ENCODE measurements at places on chromosomes 7 and 10.
A peak's percentile ranks its signal among the peaks of the same experiment; 100 is the strongest.

- DNase-seq, result no peak
These were observed 6.0 kb upstream of the NPVF start for GRCh38 chr7:25234336-25234735.

DNA sequence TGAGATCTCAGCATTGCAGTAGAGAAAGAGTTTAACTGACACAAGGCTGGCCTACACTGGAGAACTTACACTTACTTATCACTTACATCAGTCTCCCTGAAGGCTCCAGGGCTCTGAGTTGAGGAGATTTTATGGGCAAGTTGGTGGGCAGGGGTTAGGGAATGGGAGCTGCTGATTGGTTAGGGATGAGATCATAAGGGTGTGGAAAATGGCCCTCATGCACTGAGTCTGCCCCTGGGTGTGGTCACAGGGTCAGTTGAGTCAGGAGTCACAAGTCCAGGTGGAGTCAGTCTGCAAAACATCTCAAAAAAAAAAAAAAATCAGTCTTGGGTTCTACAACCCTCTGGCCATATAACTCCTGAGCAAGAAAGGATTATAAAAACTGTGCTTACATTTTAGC, 60.5 kb downstream of the PPP1R17 start:
- no peak for DNase-seq

- no peak for DNase-seq
These were observed 23.8 kb upstream of the PLAC9 start for GRCh38 chr10:80108576-80109239.

DNA sequence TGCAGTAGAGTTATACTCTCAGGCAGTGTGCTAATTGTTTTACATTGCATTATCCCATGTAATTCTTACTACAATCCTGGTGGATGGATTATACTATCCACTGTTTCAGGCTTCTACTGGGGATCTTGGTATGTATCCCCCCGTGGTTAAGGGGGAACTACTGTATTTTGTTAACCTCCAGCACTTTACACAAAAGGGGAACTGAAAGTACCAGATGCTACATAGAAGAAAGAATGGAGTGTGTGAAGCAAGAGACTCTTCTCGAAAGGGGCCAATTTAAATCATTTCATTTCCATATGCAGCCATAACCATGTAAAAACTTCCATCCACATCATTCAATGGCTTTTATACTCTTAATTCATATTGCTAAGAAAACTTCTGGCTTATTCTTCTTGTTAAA, 69.4 kb downstream of the C1GALT1 start:
- no peak for DNase-seq

DNA sequence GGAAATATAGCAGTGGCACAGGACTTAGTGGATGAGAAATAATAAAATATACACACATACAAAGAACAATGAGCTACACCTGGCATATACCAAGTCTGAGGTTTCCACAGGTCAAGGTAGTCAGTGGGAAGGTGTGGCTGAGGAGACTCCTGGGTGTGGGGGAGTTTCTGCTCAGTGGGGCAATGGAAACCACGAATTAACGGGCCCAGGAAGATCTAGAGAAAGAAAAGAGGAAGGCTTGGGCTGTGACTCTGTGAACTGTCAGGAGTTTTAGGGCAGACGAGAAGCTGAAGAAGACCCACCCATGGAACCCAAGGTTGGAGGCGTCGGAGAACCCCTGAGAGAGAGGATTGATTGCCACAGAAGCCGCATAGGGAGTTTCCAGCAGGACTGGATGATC, 196.5 kb downstream of the HERPUD2 start:
- no peak for DNase-seq

- no peak for DNase-seq
These were observed 7.4 kb downstream of the IGF2BP3 start for GRCh38 chr7:23462846-23463245.

GRCh38 chr10:133028158-133028557, 59.6 kb upstream of the ADGRA1 start:
- DNase-seq, result no peak

GRCh38 chr10:111281516-111281915, 204.7 kb downstream of the ADRA2A start:
- no peak for DNase-seq

DNA sequence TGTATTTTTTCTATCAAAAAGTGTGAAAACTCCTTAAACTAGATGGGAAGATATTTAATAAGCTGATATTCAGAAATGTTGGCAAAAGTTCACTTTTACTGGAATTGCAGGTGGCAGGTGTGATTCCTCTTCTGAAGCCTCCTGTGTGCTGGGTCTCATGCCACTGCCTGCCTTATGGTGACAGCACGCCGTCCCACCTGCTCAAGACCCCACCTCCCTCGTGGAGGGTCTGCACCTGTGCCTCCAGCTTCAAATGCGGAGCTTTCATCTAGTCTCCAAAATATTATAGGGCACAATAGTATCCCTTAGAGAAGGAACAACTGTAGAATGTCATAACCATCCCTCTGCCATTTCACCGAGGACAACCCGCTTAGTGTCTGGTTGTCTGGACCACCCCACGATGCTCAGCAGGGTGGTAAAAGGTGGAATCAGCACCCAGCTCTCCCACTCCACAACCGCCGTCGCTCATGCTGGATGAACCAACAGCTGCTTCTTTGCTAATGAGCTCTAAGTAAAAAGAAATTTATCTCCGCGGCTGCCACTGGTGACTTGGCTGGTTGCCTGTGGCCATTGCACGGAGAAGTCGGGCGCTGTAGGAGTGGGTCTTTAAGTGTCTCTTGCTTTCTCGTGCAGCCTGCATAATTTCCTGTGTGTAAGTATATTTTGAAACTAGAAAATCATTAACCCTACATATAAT, 119.3 kb upstream of the TCERG1L start:
- peak; percentile 62 for DNase-seq

- no peak for DNase-seq
These were observed 41.2 kb downstream of the ITIH2 start for GRCh38 chr10:7744307-7744706.

GRCh38 chr10:117163061-117163953, 25.2 kb upstream of the VAX1 start:
- no peak for DNase-seq

GRCh38 chr10:122176232-122177213, 94.6 kb upstream of the BTBD16 start:
- DNase-seq, result no peak

- DNase-seq, result no peak
These were observed 94.9 kb downstream of the MET start for GRCh38 chr7:116766881-116767280.

GRCh38 chr7:15998617-15999016, 312.1 kb upstream of the MEOX2 start:
- no peak for DNase-seq

- DNase-seq, result no peak
These were observed 46.8 kb downstream of the KIAA1549 start for GRCh38 chr7:138934367-138934766.

DNA sequence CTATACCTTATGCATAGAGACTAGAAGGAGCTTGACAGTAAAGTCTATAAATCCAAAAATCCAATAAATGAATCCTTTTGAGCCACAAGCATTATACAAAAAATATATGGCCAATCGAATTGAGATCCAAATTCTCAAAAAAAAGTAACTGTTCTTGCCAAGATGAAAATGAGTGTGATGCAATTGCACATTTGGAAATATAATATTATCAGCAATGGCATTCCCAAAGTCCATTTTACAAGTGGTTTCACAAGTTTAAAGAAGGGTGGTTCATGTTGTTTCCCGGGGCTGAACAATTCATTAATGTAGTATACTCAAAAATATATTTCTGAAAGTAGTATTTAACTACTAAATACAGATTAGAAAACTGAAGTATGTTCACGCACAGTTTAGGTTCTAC, 7.3 kb downstream of the RP9 start:
- DNase-seq, result no peak

DNA sequence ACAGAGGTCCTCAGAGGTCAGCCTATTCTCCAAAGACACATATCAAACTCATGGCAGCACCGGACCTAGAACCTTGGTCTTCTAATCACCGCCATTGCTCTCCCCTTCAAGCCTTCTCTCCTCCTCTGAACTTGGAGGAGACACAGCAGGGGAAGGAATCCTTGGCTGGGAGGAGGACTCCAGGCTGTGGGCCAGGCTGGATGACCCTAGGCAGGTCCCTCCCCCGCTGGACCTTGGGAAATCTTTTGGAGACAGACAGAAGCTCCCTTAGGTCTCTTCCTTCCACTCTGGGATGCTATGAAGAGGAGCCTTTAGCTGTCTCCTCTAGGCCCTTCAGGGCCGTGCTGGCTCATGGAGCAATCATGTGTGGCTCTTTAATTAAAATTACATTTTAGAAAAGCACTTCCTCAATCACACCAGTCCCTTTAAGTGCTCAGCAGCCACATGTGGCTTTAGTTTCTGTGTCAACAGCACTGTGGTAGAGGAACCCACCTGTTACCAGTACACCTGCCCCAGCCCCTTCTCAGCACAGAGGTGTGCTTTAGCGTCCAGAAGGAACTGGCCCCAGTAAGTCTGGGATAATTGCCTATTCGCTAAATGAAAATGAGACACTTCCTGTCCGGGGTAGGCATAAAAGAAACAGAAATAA, 238.2 kb downstream of the CELF2 start:
- DNase-seq, result no peak

DNA sequence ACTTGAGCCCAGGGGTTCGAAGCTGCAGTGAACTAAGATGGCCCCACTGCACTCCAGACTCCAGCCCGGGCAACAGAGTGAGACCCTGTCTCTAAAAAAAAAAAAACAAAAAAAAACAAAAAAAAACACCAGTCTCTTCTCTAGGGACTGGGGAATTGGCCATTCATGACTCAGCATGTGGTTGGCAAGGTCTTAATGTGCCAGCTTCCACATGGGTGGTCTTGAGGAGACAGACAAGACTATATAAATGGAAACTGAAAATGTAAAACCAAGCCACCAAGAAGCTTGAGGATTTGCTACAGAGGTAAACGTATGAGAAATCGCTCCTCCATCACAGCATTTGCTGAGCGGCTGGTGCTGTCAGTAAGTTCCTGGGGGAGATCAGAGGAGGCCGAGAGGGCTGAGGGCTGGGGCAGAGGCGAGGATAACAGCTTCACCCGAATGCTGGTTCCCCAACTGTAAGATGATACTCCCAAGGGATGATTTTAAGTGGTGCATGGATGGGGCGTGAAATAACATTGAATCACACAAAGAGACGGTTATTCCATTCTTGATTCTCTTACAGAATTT, 128.7 kb downstream of the C10orf105 start:
- DNase-seq, result no peak

DNA sequence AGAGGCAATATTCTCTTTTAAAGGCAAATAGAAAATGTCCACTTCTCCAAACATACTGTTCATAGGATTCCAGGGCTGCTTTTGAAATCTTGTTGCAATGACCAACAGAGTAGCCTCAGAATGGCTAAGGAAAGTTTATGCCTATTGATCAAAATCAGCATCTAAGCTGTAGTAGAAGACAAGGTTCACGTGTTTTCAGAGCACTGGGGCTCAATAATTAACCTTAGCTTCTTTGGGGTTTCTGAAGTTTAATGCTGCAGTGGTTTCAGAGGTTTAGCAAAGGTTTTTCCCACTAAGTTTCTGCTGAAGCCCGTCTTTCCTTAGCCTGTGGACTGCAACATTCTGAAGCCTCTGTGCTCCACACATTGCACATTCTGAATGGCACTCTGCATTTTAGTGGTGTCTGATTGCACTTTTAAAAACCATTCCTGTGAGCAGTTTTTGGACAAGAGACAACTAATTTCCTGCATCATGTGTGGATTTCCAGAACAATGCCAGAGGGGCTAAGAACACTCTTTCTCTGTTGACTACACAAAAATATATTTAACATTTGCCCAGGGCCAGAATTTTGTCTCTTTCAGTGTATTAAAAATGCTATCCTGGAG, 342.5 kb downstream of the PTEN start:
- no peak for DNase-seq

DNA sequence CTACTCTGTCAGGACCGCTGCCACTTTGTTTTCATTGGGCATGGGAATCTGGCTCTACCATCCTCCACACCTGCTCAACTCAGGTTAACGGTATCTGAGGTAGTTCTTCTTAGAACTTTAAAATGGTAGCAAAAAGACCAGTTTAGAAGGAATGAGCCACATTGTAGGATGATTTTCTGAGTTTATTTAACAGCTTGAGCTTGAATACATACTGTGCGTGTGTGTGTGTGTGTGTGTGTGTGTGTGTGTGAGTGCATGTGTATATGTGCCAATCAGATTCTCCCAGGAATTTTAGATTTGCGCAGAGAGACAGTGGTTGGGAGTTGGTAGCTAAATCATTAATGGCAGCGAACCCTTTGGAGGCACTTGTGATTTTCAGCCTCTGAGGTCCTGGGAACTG, 81.4 kb downstream of the SPAG6 start:
- no peak for DNase-seq

DNA sequence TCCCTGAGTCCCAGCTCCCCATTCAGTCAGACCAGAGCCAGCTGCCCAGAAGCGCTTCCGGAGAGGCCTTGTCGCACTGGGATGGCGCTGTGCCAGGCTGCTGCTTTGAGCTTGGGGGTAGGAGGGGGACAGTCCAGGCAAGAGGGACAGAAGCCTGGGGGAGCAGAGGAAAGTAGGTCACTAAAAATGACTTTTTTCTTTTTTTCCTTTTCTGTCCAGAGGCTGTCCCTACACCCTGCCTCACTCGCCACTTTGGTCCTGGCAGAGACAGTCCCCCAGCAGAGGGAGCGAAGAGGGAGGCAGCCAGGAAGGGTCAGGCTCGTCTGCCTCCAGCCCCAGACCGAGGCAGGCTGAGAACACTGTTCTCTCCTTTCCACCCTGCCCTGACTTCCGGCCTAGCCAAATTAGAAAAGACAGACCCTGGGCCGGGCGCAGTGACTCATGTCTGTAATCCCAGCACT, 15.8 kb upstream of the TRIM8 start:
- DNase-seq, result peak; percentile 87

DNA sequence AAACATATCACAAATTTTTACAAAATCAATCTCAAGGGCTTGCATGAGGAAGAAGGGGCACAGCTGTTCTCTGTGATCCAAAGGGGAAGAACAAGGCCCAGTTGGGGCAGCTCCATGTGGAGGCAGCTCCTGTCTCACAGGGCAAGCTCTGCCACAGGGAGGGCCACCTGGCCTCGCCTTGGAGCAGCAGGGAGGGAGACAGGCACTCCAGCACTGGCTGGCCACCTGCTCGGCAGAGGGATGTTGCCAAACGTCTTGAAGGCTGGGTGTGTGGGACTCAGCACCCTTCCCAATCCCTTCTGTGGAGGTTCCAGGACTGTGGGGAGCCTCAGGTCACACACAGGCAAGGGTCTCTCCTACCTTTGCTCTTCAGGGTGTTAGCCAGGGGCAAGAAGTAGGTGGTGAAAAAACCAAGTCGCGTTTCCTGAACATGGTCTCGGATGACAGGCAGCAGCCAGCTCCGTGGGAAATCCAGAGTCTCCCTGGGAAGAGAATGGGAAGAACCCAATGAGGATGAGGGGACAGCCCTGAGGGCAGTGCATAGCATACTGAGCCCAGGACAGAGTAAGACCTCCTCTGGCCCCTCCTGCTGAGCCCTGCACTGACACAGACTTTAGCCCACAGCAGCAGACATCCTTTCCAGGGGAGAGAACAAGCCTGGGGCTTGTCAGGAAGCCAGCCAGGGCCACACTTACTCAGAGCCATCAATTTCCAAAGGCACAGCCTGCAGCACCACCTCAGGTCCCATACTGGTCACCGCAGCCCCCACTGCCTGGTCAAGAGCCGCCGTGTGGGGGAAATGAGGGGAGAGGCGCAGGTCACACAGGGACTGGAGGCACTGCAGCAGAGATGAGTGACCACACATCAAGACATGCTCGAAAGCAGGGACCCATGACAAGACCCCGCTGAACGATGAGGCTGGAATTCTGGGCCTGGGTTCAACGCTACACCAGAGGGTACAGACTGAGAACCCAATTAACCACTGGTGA, 21.9 kb downstream of the RRP12 start:
- DNase-seq, result no peak

GRCh38 chr10:82953909-82954308, 1078.9 kb downstream of the NRG3 start:
- no peak for DNase-seq

GRCh38 chr10:119315128-119316001, 108.0 kb downstream of the GRK5 start:
- peak; percentile 84 for DNase-seq

All from aorta (tissue), 5 donors.